ENCODE measurements at places on chromosomes 2 and 18.

GRCh38 chr18:72634500-72634899 is 90.4 kb upstream of the CBLN2 start:
- no peak for DNase-seq

GRCh38 chr2:144421606-144422510 is 98.1 kb downstream of the ZEB2 start:
- DNase-seq: no peak

GRCh38 chr2:70516596-70516995 is 37.0 kb downstream of the TGFA start:
- DNase-seq: no peak

GRCh38 chr2:226943862-226944620 is 108.2 kb downstream of the RHBDD1 start:
- no peak for DNase-seq

DNA sequence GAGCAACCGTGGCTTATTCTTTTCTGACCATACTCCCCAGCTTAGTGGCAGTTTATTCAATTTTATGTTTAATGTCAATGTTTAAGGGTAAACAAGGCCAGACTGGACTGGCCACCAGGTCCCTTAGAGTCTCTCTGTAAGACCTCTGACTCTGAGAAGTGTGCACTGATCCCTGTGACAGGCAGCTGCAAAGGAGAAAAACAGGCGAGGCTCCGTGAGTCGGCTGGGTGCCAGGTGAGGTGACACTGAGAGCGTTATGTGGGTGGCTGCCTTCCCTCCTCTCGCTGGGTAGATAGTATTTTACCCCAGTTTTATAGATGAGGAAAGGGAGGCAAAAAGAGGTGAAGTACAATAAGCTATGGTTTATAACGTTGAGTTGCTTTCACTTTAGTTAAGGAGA is 139.4 kb upstream of the HDAC4 start:
- DNase-seq: no peak

DNA sequence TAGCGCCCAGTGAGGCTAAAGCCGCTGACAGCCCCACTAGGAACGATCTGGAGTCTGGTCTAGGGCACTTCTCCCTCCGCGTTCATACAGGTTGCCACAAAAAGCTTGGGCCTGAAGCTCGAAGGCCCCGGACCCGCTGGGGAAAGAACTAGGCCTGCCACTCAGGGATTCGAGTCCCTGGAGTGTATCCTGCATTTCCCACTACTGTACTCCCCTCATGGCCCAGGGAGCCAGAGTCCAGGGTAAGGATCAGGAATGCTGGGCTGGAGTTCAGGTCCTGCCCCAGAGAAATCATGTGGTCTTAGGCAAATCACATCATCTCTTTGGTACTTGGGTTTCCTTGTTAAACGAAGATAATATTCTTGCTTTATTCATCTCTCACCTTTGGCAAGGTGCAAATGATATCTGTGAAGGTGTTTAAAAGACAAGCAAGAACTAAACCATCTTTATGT is 1.4 kb upstream of the ZFP36L2 start:
- DNase-seq: no peak

DNA sequence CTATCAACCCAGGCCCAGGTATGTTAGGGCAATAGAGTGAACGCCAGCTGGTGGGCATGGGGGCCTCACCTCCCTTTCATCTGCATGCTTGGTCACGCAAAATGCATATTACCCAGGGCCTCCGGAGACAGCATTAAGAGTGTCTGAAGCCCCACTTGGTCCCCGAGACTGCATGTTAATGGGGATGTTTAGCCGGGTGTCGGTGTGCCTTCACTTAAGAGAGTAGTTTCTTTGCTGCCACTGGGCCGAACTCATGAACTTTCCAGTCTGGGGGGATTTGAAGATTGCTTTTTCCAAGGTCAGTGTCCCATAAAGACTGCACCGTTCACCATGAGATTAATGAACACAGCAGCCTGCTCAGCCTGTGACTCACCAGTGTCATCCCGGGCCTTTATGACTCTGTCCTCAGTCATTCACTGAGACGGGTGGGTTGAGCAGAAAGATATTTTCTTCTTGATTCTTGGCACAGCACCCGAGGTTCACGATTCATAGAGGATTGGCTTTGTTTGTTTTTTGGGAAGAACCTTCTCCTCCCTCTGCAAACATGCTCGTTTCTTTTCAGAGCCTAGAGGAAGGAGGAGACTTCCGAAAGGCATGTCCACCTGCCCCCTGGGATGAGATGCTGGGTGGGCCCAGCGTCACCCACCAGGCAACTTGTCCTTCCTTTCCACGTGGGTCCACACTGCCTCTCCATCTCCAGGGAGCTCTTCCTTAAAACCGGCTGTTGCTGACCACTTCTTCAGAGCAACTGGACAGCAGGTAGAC is 199.1 kb downstream of the GLI2 start:
- DNase-seq: no peak

DNA sequence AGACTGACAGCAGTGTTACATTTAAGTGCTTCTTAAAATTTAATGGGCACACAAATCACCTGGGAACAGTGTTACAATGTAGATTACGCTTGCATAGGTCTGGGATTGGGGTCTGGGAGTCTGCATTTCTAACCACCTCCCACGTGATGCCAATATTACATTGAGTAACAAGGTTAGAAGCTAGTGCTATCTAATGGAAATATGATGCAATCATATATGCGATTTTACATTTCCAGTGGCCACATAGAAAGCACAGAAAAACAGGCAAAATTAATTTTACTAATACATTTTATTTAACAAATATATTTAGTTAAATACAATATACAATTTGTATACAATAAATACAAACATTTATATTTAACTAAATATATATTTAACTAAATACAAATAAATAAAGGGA is 53.7 kb downstream of the SCN7A start:
- no peak for DNase-seq

- no peak for DNase-seq
These were observed 102.9 kb upstream of the SCN1A start for GRCh38 chr2:166230724-166231070.

DNA sequence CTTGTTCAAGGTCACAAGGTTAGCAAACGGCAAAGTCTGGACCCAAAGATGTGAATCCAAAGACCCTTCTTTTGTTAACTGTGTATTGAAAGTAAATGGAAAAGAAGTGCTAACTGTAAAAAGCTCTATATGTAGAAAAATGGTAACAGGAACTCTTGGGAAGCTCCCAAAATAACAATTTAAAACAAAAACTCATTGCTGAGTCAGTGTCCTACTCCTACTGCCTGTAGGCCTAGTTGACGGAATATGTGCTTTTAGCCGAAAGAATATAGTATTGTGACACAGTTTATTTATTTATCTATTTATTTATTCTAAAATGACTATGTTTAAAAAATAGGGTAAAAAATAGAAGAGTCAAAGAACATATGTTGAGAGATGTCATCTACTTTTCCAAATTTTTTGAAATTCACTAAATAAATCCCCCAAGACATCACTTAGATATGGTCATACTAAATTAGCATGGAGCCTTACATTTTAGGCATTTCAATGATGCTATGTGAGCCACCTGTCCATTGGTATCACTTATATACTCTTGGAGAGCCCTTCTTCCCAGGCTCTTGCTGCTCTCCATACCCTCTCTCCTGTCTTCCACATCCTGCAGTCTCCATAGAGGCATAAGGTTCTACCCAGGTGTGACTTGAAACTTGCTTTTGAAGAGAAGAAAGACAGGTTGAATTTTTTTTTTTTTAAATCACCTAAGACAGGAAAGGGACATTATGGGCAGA is 13.7 kb downstream of the COL5A2 start:
- DNase-seq: no peak

DNA sequence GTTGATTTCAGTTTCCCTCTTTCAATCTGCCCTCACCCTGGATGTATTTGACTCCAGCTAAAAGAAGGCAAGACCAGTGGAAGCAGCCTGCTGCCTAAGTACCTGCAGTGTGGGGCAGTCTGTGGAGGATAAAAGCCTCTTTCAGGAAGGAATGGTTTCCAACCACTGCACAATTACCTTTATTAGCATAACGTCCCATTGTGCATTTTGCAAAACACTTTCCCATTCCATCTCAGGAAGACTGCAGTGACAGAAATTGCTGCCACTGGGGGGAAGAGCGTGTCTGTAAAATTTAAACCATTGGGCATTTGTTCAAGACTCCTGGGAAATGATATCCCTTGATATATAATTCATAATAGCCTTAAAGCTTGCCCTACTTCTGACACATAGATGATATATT is 26.2 kb downstream of the CYRIA start:
- DNase-seq: no peak

DNA sequence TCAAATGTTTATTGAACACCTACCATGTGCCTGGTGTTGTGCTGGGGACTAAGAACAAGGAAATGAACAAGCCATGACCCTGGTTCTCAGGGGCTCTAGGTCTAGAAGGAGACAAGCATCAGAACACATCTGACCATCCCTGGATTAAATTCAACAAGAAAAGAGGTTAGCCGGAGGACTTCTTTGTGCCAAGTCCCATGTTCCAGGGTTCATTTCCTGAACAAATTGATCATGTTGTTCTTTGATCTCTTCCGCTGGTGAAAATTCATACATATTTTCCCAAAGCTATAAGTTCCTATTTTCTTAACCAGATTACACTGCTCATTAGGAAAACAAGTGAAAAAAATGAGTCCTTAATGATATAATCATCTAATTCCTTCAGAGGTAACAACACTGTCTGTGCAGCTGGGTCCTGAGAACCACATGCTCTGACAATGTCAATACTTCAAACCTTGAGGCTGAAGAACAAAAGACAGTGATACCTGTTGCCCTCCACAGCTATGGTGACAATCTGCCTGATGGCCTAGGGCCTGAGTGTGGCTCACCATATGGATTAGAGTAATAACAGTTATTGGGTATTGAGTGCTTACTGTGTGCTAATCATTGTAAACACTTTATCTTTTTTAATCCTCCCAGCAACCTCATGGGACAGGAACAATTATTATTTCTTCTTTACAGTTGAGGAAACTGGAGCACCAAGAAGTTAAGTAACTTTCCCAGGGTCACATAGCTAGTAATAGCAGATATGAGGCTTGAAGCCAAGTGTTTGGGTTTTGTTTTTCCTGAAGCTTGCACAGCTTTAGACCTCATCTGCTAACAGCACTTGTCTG is 24.6 kb upstream of the INO80C start:
- no peak for DNase-seq

DNA sequence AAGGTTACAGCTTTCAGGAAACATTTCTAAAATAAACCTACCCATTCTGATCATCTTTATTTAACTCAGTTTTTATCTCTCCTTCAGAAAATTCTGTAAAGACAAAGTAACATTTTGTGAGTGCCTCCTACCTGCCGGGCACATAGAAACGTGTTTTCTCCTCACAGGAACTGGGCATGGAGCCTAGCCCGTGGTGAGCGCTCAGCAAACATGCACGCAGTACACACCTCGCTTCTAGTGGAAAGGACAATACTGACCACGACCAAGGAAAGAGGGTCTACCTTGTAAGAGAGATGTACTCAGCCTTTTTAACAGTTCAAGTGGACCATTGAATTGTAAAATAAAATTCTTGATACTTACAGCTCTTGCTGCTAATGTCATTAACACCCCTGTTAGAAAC is 24.8 kb upstream of the KIDINS220 start:
- no peak for DNase-seq

- no peak for DNase-seq
These were observed 106.4 kb downstream of the BCL2L11 start for GRCh38 chr2:111226876-111227700.

DNA sequence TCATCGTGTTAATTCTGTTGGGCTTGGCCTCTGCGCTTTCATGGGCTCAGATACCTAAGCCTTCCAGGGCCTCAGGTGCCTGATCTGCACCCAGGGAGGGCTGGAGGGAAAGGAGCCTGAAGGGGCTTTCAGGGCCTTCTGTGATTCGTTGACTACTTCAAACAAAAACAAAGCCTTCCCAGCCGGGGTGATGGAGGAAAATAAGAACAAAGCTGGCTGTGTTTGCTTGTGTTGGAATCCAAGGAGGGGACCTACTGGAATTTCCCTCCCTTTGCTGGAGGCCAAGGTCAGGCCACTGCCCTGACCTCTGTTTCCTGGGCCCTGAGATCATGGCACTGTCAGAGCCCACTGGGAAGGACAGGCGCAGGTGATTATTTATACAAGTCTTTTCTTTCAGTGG is 135.3 kb downstream of the KLHL29 start:
- no peak for DNase-seq

DNA sequence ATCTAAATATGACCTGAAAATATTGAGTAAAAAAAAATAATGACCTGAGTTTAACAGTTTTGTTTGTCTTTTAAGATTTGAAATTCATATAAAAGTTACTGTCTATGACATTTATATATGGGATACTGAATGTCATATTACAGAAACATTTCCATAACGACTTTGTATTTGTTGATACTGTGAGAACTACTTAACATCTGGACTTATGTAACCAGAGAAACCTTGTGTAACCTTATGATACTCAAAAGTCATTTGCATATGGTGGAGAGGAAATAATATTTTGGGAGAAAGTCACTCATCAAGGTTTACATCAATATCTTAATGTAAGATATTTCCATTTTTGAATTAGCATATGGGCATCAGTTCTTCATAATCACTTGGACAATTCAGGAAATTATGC is 12.6 kb downstream of the MFSD6 start:
- no peak for DNase-seq

DNA sequence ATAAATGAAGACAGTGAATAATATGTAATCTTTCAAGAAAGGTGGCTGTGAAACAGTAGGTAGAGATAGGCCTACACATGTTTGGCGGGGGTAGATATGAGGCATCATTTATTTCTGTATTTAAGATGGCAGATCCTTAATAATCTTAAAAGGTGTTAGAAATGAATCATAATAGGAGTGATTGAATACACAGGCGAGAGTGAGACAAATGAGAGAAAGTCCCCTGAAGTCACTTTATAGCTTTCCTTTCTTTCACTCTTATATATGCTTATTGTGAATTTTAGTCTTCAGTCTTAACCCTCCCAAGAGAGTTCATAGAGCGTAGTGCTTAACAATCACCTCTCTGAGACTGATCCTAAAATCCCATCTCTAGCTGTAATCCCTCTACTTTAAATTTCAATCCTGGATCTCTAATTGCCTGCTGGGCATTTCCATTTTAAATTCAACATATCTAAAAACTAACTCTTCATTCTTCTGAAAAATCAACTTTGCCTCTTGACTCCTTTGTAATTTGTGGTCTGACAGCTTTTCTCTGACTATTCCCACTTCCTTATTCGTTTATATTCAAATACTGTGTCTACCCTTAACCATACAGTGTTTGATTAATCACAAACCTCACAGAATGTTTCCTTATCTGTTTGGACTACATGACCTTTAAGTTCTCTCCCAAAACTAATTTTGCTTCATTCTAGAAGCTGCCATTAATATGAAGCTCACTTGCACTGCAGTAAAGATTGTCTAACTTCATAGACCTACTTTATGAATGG is 463.7 kb upstream of the FSIP2 start:
- DNase-seq: no peak

DNA sequence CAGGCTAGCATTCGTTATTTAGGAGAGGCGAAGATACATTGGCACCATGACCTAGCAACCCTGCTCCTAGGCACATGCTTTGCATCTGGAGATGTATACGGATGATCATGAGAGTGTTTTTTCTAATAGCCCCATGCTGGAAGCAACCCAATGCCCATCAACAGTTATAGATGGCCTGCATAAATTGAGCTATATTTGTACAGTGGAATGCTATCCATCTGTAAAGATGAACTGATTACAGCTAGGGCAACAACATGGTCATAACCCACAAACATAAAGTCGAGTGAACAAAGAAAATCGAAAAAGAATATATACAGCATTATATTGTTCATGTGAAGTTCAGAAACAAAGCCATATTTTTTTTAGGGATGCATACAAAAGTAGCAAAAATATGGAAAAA is 20.6 kb upstream of the CHRNA1 start:
- no peak for DNase-seq

GRCh38 chr18:56377231-56377630 is 261.2 kb downstream of the TXNL1 start:
- DNase-seq: no peak

- no peak for DNase-seq
These were observed 18.8 kb downstream of the METTL21A start for GRCh38 chr2:207606399-207606798.

Data from stimulated activated CD4-positive, alpha-beta T cell treated with anti-CD3 and anti-CD28 coated beads, TNF-alpha, amount 100 ng/mL, for 24 hours (primary cell).